Stimulated activated CD4-positive, alpha-beta T cell treated with anti-CD3 and anti-CD28 coated beads, Interleukin-1b, Interleukin-23, amount 100 ng/mL, for 48 hours (primary cell): ENCODE measurements at places on chromosomes 4 and X.

GRCh38 chrX:54817220-54817820 is 9.8 kb downstream of the MAGED2 start:
- no peak for DNase-seq

- no peak for DNase-seq
Measured at GRCh38 chr4:6123541-6123940, 76.8 kb downstream of the JAKMIP1 start.

- no peak for DNase-seq
Measured at GRCh38 chr4:187782286-187782824, 213.2 kb upstream of the ZFP42 start.

GRCh38 chrX:82711457-82711856 is 796.6 kb upstream of the POU3F4 start:
- DNase-seq: no peak

DNA sequence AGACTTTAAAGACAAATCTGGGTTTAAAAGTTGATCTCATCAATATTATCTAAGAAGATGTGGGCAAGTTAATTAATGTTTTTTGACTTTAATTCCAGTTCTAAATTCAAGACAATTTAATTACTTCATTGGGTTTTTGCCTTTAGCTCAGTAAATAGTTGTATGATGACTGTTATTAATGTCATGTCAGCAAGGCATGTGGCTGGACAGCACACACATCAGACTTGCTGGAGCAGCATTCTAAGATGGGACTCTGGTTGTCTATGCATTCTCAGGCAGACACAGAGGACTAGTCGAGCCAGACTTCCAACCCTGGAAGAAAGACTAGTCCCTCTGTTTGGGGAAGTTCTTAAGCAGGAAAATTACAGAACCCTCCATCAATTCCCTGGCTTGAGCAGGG is 180.7 kb upstream of the GK2 start:
- DNase-seq: no peak

DNA sequence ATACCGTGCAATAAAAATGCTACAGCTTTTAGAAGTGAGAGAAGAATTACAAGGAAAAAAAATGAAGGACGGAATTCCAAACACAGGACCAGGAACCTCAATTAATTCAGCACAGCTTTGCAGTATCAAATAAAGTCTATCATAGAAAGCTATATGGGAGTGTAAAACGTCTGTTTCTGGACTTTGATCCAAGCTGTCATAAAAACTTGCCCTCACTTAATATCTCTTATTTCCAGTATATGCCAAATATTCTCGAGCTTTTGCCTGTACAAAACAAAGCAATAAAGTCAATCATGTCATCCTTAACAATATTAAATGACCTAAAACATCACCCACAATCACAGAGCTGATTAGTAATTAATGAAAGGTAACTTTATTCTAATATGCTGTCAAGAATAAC is 4.2 kb downstream of the PDE5A start:
- DNase-seq: no peak

- no peak for DNase-seq
Measured at GRCh38 chr4:85866508-85866907, 391.6 kb downstream of the ARHGAP24 start.
